CD4-positive, alpha-beta T cell treated with Interleukin-17A for 1 hour (primary cell): ENCODE measurements at places on chromosomes 6 and 20.

GRCh38 chr6:1893470-1894130 lies 283.9 kb downstream of the FOXC1 start:
- no peak for DNase-seq

DNA sequence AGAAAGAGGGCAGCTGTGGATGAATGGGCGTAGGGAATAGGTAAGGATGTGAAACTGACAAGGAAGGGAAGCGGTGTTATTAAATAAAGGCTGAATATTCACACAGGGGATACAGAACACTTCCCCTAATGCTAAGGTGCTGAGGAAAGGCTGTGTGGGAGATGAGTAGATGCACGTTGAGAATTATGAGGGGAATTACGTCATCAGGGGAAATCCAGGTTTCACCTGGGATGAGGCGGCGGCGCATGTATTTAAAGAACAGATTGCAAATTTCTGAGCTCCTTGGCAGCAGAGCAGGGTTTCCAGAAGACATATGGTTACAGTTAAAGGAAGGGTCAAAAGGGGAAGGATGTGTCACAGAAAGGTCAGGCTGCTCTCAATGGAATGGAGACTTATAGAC lies 28.7 kb upstream of the EDN1 start:
- DNase-seq = no peak

- DNase-seq = peak; percentile 47
Observed at GRCh38 chr6:42378125-42378524, 73.6 kb downstream of the TRERF1 start.

DNA sequence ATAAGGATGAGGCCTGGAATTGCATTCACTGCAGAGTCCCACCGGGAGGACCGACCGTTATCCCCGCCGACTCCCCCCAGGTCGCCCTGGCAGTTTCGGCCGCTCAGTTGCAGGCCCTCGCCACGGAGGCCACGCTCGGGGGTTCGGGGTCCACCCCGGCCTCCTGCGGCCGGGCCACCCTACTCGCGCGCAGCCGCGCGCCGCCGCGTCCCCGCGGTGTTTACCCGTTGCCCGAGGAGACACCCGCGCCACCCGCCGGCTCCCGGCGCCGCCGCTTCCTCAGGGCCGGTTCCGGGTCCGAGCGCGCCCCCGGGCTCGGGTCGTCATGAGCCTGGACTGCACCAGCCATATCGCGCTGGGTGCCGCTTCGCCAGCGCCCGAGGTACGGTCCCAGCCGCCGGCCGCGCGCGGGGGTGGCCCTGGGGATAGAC lies at the start of gene CCDC170:
Gene CCDC170, plus strand, starts transcription at position 214 of the 431 bp plus-strand sequence. Its CDS starts 112 bp downstream, at position 326.
- peak; percentile 6 for DNase-seq

- DNase-seq = no peak
Observed at GRCh38 chr20:17868151-17868550, 100.4 kb downstream of the SNX5 start.

GRCh38 chr6:100138346-100139022 lies 144.5 kb upstream of the MCHR2 start:
- DNase-seq = no peak

DNA sequence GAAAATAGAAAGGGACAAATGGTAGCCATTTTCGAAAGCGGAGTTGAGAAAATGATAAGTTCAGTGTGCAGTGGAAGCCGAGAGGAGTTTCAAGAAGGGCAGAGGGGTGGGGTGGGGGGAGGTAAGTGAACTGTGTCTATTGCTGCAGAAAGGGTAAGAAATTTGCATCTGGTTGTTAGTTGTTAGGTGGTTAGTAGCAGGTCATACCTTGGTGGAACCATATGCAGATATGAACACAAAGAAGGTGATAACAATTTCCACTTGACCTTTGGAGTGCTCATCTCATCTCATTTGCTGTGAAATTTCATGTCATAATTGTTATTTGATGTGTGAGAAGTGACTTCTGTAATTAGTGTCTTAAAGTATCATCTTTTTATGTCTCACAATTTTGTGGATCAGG lies 288.2 kb downstream of the QKI start:
- no peak for DNase-seq

DNA sequence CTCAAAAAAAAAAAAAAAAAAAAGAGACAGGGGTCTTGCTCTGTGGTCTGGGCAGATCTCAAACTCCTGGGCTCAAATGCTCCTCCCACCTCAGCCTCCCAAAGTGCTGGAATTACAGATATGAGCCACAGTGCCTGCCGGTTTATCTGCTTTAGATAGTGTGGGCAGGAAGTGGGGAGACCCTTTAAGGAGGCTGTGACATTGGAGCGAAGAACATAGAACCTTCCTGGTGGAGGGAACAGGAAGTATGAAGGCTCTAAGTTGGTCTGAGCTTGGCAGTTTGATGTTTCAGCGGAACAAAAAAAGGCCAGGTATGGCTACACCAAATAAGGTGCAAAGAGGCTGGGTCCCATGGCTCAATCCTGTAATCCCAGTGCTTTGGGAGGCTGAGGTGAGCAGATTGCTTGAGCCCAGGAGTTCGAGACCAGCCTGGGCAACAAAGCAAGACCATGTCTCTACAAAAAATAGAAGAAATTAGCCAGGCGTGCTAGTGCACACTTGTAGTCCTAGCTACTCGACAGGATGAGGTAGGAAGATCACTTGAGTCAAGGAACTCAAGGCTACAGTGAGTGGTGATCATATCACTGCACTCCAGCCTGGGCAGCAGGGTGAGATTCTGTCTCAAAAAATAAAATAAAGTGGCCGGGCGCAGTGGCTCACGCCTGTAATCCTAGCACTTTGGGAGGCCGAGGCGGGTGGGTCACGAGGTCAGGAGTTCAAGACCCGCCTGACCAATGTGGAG lies 8.7 kb upstream of the ZMYND8 start:
- DNase-seq = no peak

DNA sequence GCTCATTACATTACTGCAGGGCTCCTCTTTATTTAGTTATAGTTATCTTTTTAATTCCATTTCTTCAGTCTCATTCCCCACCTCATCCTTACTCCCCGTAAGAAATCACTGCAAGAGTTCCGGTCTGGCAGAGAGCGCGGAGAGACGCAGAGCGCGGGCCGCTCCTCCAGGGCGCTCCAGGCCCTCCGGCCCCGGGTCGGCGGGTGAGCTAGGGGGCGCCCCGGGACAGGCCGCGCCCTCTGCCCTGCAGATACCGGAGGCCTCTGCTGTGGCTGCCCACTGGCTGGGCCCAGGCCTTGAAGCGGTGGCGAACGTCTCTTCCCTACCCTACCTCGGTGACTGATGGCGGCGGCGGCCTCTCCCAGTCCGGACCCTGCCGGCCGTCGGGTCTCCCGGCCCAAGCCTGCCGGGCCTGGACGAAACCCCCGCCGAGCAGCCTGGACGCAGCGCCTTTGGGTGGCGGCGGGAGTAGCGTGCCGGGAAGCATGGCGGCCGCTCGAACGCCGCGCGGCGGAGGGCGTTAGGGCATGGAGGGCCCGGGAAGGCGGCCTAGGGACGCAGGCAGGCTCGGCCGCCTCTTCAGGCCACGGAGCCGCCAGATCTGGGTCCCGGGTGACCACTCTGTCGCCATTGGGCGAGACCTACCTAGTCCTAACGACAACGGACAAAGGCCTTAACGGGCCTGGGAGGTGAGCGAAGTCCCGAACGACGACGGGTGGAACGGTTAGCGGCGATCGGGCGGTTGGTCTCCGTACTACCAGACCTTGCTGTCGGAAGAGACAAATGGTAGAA lies 16.4 kb upstream of the HMGN4 start:
- peak; percentile 77 for DNase-seq

DNA sequence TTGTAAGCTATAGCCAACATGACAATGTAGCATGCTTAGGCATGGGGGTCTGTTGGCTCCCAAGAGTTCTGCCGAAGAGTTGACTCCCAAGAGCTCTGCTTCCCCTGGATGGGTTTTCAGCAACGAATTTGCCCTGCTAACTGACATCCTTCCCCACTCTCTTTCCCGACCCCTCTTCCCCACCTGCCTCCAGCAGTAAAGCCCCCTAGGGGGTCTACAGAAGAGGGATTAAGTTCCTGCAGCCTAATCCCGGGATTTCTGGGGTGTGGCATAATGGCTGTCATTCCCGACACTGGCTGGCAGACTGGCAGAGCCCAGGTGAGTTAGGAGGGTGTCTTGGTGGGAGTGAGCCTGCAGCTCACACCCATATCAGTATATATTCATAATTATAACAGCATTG lies 121.0 kb upstream of the ZNF184 start:
- DNase-seq = no peak
